Stimulated activated CD4-positive, alpha-beta T cell treated with anti-CD3 and anti-CD28 coated beads, Interleukin-15, amount 100 ng/mL, for 48 hours (primary cell): ENCODE measurements at places on chromosomes 1 and 21.

DNA sequence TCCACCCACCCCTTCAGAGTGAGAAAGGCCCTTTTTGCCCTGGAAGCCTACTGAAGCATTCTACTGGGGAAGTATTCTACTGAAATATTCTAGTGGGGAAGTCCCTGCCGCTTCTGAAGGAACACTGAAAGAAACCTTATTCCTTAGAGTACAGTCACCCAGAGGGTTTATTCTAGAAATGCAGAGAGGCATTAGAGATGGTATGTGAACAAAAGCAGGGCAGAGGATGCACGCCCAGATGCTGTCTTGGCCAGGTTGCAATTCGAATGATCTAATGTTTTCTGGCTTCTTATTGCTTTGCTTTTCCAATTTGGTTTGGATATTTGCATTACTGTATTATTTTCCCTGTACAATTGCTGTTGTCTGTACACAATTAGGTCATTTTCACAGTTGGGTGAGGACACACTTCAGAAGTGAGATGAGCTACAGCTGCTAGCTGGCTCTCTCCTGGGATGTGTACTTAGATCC lies 37.1 kb downstream of the CCN1 start:
- DNase-seq: no peak

GRCh38 chr1:244758708-244759107 lies 76.8 kb upstream of the COX20 start:
- DNase-seq: no peak

DNA sequence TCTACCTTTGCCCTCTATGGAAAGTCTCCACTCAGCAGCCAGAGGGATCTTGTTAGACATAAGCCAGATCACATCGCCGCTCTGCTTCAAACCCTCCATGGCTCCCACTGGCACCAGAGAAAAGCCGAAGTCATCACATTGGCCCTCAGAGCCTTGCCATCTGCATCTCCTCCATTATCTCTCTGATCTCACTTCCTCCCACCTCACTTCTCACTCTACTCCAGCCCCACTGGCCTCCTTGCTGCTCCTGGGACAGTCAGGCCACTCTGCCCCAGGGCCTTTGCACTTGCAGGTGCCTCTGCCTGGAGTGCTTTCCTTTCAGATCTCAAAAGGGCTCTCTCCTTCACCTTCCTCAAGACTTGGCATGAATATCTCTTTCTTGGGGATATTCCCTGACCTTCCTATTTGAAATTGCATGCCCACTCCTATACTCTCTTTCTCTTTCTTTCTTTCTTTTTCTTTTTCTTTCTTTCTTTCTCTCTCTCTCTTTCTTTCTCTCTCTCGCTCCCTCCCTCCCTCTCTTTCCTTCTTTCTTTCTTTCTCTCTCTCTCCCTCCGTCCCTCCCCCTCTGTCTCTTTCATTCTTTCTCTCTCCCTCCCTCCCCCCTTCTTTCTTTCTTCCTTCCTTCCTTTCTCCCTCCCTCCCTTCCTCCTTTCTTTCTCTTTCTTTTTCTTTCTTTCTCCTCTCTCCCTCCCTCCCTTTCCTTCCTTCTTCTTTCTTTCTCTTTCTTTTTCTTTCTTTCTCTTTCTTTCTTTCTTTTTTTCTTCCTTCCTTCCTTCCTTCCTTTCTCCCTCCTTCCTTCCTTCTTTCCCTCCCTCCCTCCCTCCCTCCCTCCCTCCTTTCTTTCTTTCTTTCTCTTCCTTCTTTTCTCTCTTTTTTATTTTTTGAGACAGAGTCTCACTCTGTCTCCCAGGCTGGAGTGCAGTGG lies 96.0 kb upstream of the CASZ1 start:
- DNase-seq: no peak

DNA sequence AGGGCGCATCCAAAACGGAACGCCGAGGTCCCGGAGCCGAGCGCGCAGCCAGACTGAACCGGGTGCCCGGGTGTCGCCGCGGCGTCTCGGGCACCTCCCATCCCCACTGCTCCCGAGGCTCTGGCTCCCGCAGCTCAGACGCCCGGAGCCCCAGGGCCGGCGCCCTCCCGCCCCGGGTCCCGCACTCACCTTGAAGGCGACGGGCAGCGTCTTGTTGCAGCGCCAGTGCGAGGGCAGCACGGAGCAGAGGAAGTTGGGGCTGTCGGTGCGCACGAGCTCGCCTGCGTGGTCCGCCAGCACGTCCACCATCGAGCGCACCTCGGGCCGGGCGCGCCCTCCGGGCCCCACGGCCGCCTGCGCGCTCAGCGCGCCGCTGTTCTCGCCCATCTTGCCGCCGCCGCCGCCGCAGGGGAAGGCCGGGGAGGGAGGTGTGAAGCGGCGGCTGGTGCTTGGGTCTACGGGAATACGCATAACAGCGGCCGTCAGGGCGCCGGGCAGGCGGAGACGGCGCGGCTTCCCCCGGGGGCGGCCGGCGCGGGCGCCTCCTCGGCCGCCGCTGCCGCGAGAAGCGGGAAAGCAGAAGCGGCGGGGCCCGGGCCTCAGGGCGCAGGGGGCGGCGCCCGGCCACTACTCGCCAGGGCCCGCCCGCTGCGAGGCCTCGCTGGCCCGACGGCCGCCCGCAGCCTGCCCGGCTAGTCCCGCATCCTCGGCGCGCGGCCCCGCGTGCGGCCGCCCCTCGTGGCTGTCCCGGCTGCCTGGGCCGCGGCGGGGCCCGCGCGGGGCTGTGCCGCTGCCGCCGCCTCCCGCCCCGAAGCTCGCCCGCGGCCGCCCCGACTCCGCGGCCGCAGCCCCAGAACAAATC lies 447 bp downstream of the RUNX3 start:
- DNase-seq: no peak

DNA sequence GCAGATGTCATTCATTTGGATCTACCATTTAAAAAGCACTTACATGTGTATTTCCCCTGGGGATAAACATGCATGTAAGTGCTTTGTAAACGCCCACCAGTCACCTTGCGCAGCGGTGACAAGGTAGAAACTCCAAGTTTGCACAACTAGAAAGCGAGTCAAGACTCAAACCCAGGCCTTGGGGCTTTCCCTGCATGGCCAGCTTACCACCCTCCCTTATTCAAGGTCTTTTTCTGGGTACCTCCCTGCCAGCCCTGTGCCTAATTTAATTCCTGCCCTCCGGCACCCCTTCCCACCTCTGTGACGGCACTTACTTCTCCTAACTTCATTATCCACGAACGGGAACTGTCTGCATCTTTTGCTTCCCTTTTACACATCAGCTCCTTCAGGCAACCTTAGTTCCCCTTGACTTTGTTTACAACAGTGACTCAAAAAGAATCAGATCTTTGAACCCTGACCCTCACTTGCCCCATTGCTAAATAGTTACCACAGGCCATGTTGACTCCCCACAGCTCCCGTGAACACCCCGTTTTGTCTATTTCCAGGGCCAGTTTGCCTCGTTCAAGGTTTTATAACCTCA lies 138.3 kb upstream of the ETS2 start:
- DNase-seq: no peak

DNA sequence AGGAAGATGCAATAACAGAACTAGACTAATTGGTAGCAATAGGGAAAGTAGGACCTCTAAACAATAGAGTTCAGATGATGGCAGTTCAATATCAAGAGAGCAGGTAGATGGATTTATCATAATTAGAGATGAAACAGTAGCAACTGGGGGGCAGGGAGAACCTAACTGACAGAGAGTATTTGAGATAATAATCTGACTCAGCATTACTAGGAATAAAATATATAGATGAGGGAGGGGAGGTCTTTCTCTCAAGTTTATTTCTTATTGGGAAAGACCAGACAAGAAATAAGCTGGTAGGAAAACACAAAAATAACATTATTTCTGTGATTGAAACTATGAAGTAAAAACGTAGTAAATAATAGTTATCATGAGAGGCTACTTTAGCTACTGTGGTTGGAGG lies 1656.7 kb upstream of the B3GALT2 start:
- no peak for DNase-seq

GRCh38 chr21:29829564-29830275 lies 110.1 kb downstream of the GRIK1 start:
- no peak for DNase-seq

GRCh38 chr1:38529946-38530345 lies 329.6 kb downstream of the RRAGC start:
- no peak for DNase-seq

- DNase-seq: no peak
These were observed 19.9 kb downstream of the PRXL2B start for GRCh38 chr1:2606396-2606880.

DNA sequence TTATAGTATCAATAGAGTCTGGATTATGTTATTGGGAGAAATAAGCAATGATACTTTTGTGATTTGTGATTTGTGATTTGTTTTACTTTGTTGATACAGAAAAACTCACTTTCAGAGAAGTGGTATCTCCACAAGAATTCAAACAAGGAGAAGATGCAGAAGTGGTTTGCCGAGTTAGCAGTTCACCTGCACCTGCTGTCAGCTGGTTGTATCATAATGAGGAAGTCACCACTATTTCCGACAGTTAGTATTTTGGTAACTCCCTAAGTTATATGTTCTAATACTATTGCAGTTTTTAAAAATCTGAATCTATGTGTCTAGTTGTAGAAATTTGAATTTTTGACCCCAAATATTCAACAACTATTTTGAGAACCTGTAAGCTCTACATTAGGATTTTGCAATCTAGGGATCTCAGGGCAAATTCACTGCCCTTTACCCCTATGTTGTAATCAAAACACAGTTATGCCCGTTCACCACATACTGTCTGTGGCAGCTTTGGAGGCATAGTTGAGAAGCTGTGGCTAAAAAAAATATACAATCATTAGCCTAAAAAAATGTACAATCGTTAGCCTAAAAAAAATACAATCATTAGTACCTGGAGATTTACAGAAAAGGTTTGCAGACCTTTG lies 288.1 kb downstream of the NCAM2 start:
- DNase-seq: no peak

DNA sequence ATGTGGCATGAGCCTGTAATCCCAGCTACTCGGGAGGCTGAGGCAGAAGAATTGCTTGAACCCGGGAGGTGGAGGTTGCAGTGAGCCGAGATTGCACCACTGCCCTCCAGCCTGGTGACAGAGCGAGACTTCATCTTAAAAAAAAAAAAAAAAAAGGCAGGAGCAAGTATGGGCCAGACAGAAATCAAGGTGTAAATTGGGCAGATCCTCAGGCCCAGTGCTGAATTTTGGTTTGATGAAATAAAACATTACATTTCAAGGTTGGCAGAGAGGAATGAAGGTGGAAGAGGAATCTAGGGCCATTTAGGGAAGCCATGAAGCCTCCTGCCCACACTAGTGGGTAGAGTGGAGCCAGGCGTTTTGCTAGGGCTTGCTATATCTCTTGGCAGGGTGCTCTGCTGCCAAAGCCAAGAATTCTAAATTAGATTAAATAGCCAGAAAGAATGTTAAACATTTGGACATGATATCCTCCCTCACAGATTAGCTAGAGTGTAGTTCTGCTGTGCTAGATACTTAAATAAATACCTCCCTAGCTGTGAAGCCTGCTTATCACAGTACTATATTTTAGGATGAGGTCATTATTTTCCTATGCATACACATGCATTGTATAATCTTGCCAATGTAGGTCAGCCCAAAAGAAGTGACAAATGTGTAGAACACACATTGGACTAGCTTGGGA lies 16.6 kb upstream of the LGALS8 start:
- no peak for DNase-seq

DNA sequence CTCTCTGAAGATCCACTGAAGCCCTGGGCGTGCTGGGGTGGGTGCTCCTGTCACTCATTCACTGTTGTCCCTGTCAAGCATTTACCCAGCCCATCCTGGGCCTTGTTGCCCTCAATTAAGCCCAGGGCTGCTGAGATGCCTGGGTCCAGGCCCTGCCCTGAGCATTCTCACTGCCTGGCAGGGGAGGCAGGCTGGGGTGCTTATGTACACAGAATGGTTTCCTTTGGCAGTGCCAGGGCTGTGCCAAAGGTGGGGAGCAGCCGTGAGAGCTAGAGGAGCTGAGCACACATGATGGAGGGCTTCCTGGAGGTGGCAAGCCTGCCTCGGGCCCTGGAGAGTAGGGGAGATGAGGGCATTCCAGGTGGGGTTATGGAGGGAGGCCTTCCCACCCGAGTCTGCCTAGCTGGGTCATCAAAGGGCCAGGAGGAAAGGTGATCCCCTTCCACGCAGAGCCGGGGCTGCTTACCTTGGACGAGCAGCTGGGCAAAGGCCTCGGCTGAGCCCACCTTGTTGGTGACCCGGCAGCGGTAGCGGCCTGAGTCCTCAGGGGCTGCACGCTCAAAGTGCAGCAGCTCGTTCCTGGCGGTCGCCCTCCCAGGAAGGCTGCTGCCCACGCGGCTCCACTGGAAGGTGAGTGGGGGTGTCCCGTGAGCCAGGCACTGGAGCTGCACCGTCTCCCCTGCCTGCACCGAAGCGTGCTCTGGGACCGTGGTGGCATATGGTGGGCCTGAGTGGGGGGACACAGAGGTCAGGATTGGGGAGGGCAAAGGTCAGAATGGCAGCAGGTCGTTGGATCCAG lies 26.5 kb downstream of the LDLRAD2 start:
- no peak for DNase-seq

DNA sequence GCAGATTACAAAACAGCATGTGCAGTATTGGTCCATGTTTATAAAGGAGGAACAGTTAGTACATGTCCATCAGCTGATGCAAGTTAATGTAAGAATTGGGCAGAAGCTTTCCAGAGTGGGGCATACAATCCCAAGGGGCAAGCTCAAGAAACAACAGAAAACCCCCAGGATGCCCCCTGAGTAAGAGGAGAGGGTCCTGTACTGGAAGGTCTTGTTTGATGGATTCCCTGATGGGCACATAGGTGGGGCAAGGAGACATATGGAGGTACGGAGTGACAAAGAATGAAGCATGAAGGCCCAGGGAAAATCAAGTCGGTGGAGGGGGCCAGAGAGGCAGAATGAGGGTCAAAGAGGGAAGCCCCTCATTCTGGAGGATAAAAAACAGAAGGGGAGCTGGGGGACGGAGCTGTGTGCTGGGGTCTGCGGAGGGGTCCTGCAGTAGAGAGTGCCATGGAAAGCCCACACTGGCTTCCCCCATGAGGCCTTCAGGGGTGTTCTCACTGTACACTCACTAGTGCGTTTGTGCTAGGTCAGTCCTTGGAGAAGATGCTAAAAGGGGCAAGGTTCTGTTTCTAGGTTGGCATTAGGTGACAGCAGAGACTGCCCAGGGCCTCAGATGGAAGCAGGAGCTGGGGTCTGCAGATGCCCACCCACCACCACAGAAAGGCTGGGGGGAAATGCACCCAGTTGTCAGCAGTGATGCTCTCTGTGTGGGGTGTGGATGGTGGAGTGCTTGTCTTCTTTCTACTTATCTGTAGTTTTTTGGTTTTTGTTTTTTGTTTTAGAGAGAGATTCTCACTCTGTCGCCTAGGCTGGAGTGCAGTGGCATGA lies 12.5 kb upstream of the MATN1 start:
- no peak for DNase-seq
